ENCODE measurements at places on chromosomes 11 and 22.

GRCh38 chr11:131411636-131412035, 41.2 kb downstream of the NTM start:
- no peak for DNase-seq

DNA sequence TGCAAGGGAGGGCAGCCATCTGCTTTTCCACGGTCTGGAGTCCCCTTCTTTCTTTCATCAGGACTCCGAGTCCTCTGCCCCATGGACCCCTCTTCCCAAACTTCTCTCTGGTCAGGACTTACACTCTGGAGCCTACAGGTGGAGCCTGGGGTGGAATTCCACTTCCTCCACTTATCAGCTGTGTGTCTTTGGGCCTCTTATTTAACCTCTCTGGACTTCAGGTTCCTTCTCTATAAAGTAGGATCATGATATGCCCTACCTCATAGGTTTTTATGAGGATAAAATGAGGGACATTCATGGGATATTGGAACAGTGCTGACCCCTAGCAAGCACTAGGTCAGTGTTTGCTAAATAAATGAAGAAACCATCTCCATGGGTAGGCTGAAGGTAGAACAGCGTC, 1.7 kb downstream of the LINC01488 start:
- no peak for DNase-seq

- no peak for DNase-seq
Measured at GRCh38 chr22:49023879-49024774, 803.5 kb downstream of the BRD1 start.

- no peak for DNase-seq
Measured at GRCh38 chr11:112744041-112744440, 217.2 kb upstream of the NCAM1 start.

DNA sequence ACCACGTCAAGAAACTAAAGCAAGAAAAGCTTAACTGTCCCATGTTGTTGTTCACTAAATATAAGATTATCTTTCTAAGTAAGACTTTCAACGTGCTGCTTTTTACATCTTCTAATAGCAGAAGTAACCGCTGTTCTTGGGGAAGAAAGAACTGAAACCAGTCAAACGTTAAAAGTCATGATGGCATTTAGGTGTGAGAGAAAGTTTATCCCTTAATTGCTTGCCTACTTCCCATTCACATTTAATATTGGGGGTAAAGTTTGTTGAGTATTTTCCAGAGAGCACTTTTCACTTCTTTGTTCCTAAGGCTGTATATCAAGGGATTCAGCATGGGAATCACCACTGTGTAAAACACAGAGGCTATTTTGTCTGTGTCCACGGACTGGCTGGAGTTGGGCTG, 970 bp downstream of the OR5B21 start:
- no peak for DNase-seq

- DNase-seq: no peak
Measured at GRCh38 chr22:44701187-44701790, 715 bp upstream of the PRR5 start.

Measured in anterior cingulate cortex (tissue), 58 donors.